NCI-H1694 (cell line): ENCODE measurements at places on chromosomes 1 and 21.

DNA sequence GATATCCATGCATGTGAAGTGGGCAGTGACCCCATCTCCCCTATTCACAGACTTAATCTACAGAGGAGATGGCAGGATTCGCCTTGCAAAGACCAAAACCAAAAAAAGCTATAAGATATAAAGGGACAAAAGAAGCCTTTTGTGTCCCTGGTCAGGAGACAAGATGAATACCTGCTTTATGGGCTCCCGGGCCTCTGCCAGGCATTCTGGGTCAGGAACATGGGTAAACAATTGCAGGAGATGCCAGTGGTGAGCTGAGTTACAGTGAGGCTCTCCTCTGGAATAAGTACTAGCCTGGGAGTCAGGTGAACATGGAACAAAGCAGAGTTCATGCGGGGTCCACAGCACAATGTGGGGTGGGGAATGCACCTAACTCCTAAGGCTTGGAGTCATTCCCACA lies 4.7 kb downstream of the SLC9A1 start:
- no peak for DNase-seq

DNA sequence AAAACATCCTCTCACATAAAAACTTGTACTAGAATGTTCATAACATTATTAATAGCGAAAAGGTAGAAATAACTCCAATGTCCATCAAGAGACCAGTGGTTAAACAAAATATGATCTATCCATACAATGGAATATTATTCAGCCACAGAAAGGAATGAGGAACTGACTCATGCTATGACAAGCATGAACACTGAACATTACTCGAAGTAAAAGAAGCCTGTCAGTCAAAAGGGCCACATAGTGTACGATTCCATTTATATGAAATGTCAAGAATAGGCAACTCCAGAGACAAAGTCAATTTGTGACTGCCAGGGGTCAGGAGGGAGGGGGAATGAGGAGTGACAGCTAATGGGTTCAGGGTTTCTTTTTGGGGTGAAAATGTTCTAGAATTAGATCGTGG lies 2.3 kb downstream of the VPS26C start:
- DNase-seq: no peak

DNA sequence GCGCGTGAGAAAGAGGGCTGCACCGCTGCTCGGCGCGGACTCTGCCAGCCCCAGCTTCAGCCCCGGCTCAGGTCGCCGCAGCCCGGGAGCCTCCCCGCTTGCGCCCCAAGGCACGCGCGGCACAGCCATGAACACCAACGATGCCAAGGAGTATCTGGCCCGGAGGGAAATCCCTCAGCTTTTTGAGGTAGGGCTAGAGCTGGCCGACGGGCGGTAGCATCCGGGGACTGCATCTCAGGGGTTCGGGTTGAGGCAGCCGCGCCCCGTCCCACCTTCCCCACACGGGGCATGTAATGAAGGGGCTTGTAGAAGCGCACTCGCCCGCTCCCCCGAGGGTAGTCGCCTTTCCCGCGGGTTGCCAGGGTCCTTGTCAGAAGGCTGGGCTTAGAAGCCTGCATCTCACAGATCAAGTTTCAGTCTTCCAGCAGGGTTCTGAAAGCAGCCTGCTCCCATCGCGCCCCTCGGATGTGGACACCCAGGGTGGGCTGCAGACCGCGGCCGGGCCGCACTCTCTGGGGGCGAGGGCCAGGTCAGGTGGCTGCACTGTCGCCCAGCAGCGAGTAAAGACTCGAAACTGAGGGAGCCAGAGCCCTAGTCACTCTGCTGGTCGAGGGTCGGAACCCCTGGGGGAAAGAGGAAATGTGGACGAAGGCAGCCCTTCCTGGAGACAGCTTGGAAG lies 507 bp downstream of the AK5 start:
- DNase-seq: no peak

DNA sequence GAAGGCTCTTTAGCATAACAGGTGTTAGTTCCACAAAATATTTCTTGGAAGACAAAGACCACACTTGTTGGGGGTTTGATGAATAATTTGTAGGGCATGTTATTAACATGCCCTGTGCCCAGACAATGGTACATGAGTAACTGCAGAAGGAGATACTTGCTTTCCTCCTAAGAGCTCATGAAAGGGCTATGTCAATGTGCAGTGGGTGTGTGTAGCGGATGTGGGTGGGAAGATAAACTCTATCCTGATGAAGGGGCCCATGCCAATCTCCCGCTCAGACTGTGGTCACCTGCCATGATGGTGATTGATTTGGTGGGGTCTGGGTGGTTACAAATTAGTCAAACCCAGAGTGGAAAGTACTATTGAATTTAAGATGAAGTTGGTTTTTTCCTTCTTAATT lies 69.8 kb upstream of the DNAH14 start:
- no peak for DNase-seq

DNA sequence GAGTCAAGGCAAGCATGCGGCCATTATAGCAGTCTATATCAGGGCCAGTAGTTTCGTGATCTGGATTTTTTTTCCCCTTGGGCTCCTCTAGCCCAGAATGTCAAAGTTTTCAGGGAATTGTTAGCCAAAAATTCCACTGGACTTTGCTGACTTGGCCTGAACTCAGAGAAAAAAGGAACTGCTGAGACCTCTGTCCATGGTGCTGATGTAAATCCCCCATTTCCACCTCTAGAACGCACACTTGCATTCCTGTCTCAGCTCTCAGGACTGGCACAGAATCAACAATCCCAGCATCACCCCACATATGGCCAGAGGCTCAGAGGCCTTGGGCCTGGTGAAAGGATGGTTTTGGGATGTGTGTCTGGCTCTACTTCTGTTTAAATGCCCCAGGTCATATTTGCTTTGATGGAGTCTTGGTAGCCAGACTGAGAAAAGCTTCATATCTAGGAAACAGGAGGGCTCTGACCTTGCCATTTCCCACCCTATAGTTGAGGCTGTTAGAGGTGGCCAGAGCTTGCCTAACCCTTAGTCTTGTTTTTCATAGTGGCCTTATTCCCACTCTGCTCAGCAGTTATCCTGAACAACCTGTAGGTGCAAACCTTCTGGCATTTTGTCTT lies 16.9 kb upstream of the EFCAB14 start:
- DNase-seq: no peak

DNA sequence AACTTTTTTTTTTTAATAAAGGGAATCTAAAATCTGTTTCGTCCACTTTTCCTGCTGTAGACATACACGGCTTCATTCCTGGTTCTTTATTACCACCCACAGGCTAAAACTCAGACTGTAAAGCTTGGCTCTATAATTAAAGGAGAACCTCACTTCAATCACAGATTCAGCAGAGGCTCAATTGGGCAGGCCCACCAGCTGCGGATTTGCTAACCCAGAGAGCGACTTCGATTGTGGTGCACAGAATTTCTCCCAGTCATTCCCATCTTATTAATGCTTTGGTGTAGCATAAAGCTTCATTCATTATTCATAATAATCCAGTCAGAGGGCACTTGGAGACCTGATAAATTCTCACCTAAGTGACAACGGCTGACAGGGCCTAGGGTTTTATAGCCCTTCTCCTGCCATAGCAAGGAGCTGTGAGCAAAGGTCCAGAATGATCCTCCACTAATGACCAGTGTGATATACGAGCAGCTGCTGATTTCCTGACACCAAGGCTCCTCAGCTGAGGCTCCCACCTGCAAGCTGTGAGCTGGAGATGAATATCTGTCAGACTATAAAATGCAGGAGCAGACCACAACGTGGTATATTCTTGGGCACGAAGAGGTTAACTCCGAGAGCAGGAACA lies 149.0 kb downstream of the ATP6V1G3 start:
- DNase-seq: no peak

GRCh38 chr1:89203166-89203565 lies 4.4 kb upstream of the GBP4 start:
- DNase-seq: no peak

DNA sequence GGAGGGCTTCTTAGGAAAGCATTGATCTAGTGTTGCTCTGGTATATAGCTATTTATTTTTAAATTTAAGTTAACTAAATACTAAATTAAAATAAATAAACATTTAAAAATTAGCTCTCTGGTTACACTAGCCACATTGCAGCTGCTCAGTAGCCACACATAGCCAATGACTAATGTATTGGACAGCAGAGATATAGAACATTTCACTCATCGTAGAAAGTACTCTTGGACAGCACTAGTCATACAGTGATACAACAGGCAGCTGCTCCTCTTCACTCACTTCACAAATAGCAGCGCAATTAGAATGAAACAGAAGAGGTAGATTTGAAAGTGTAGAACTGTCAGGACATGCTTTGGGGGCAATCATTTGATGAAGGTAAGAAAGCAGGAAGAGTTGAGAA lies 245.4 kb downstream of the PBX1 start:
- DNase-seq: no peak

GRCh38 chr1:10236405-10237156 lies 26.2 kb downstream of the KIF1B start:
- DNase-seq: no peak

DNA sequence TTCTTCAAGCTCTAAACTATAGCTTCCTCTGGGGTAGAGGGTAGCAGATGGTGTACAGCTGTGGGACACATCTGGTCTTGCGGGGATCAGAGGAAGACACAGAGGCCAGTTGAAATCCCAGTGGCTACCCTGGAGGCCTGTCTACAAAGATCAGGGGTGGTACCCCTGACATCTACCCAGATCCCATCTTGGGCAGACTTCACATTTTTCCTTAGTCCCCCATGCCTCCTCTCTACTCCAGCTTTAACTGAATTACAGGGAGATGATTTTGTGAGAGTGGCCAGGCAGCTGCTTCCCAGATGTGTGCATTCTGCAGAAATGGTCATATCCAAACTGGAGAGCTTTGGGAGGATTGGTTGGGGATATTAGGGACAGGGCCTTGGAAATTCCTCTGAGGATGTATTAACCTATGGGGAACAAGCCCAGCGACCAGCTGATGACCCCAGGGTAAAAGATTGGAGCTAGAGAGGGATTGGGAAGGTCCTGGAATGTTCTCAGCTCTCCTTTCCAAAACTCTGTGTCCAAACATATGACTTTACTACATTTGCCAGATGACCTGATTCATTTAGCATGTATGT lies 9.6 kb upstream of the CD34 start:
- no peak for DNase-seq

GRCh38 chr21:15319727-15320126 lies 254.9 kb upstream of the NRIP1 start:
- no peak for DNase-seq

DNA sequence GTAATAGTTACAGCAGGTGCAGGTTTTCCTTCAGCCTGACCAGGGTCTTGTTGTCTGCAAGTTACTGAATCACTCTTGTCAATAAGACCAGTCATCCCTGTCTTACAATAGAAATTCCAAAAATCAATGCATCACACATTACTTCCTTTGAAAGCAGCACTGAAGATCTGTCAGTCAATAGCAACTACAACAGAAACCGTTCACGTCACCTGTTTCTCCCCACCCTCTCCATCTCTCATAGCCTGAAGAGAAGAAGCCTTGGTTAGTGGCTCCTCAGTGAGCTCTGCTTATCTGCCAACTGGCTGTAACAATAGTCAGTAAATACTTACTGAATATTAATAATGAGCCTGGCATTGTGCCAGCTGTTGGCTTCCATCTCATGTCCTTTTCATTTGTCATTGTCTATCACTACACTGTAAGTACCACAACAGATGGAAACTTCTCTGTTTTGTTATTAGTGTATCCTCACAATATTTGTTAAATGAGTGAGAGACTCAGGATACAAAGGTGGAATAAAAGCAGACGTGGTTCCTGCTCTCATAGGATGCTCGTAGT lies 195.2 kb downstream of the S1PR1 start:
- no peak for DNase-seq

GRCh38 chr1:81550753-81551152 lies 250.0 kb upstream of the ADGRL2 start:
- DNase-seq: no peak

DNA sequence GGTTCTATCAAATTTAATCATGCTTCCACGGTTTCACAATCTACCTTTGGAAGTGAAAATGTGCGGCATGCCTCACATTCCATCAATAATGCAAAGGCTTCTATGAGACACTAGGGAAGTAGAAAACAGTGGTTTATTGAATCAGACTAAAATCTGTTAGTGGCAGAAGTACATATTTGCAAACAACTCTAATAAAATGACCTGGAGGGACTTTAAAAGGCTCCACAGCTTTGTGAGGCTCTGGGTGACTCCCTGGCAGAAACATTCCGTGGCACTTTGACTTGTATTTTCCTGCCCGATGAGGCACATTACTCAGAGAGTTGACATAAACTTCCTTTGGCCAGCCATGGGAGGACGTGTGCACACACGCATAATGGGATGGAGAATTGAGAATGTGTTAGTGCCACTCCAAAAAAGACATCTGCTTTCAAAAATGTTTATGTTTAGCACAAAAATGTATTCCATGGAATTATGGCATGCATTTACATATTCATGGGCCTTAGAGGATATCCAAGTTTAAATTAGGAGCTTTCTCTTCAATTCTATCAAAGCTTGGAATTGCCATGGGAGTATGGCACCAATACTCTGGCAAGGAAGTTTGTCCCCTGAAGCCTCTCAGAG lies 60.0 kb upstream of the SSX2IP start:
- no peak for DNase-seq

DNA sequence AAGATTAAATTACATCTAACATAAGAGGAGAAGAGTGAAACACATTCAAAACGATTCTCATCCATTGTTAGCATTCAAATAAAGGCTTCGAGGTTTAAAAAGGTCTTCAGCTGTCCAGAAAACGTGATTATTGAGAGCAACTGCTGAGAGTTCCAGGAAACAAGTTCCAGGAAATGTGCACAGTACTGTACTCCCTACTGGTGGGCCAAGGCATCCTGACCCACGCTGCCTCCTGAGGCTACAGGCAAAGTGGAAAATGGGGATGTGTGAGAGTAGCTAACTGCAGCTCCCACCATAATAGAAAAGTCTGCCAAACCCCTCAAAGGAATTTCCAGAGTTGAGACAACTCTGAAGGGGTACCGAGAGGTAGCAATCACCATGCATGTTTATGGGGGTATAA lies 2.0 kb downstream of the VAV3 start:
- no peak for DNase-seq
